ENCODE measurements at places on chromosomes 6 and 20.

DNA sequence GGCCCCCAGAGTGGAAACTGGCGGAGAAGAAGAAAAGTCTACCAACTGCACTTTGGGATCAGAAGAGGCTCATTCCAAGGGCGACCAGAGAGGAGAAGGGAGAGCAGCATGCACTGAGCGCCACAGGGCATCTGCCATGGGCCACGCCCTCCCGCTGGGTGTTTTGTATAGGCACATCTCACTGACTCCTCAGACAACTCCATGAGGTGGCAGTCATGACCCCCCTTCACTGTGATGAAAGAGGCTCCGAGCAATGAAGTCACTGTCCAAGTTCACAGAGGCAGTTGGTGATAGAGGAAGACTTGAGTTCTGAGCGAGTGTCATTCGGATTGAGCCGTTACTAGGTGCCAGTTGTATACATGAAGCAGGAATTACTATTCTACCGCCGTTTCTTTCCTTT, 15.4 kb downstream of the BPIFB1 start:
- DNase-seq: no peak

GRCh38 chr20:60976913-60977312, 275.1 kb upstream of the CDH4 start:
- no peak for DNase-seq

- DNase-seq: no peak
Measured at GRCh38 chr6:11804135-11804534, 25.5 kb upstream of the ADTRP start.

GRCh38 chr6:146297815-146298214, 245.8 kb upstream of the RAB32 start:
- DNase-seq: no peak

DNA sequence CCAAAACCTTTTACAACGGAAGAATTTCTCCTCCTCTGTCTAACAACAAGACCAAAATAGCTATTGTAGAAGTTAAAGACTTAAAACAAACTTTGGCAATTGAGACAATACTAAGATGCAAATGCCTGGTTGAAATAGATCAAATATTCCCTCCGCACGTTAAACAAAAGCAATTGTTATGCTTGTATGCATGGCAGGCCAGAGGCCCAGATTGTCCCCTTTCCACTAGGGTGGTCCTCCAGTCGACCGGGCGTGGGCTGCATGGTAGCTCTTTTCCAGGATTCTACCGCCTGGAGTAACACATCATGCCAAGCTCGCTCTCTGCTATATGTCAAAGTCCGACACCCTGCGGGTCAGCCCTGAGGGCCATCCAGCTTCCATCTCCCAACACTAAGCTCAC, 234.7 kb downstream of the RNGTT start:
- DNase-seq: no peak

GRCh38 chr6:147297663-147298316, 93.6 kb downstream of the STXBP5 start:
- no peak for DNase-seq

DNA sequence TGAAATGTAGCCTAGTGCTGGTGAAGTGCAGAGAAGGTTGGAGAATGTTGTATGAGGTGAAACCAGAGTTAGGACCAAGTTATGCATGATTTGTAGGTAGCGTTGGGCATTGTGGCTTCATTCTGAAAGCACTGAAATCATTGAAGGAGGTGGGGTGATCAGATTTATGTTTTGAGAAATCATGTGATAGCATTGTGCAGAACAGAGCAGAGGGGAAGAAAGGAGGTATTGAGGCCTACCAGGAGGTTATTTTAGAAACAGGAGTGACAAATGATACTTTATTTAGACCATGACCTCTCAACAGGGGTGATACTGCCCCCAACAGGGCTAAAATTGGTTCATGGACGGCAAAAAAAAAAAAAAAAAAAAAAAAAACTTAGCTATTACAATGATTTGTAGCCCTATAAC, 15.6 kb upstream of the HMGN3 start:
- peak; percentile 34 for DNase-seq

GRCh38 chr20:15297059-15297875, 959.9 kb upstream of the FLRT3 start:
- no peak for DNase-seq
